SK-N-SH (cell line): ENCODE measurements at places on chromosomes 13 and 19. TPM values are rescaled to one million over a fixed set of nuclear protein-coding genes. Genes with fewer than 3 reads are reported as not detected.

DNA sequence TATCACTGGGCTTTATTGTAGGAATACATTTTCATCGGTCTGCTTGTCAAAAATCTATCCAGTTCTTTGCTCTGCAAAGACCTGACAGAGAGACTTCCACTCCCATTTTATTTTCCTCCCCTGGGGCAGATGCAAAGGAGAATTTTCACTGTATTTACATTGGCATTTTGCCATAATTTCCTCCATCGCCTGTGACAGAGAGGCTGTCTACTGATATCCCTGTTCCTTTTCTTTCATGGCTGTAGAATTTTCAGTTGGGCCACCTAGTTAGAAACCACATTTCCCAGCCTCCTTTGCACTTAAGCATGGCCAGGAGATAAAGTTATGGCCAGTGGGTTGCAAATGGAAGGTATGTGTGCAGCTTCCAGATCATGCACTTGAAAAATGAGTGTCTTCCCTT is 89.3 kb downstream of the NUFIP1 start:
- DNase-seq = peak; percentile 43

DNA sequence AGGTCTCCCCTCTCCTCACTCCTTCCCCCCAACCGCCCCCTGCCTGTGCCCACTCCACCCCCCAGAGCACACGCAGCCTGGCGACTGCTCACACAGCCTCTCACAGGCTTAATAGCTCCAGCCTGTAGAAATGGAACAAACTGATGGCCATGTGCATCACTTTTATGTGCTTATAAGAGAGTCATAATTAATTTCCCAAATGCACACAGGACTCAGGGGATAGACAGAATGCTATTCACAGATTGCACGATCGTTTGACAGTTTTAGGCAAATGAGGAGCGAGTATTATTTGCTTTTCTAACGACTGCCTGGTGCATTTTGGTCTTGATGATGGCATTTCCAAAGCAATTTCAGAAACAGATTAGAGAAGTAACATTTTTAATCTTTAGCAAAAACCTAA is 97.7 kb upstream of the VSTM2B start:
- no peak for DNase-seq

GRCh38 chr13:60139272-60139671 is 24.5 kb downstream of the DIAPH3 start:
- no peak for DNase-seq

DNA sequence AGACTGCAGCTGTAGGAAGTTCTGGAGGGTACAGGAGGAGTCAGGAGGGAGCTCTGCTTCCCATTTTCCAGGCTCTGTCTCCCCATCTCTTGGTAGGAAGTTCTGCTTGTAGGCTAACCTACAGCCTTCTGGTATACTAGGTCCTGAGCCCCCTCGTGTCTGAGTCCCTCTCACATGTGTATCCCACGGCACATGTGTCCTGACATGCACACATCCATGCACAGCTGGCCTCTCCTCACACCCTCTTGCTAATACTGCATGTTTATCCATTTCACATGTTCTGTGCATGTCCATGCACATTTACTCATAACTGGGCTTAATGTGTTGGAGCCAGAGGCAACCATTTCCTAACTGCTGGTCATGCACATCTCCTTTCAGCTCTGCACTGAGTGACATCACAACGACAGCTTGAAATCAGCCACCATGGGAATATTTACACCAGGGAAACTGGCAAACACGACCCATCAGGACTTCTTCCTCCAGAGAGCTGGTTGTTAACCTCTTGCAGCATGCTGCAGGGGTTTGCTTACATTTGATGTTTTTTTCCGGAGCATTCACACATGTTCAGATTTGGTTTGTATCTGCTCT is 3.0 kb downstream of the CD209 start:
- DNase-seq = no peak

DNA sequence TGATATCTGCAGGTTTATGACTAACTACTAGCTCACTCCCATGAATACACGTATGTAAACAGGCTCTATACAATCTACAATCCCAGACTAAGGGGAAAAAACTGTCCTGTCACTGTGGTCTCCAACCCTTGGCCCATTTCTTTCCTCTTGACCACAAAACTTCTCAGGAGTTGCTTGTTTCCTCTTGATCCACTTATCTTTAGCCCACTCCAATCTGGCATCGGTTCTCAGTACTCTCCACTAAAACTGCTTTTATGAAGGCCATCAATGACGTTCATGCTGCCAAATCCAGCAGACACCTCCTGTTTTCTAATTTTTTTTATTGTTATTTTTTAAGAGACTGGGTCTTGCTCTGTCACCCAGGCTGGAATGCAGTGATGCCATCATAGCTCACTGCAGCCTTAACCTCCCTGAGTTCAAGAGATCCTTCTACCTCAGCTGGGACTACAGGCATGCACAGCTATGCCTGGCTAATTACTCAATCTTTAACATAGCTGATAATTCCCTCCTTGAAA is 31.9 kb upstream of the USPL1 start:
- DNase-seq = no peak

- no peak for DNase-seq
Measured at GRCh38 chr13:44305917-44306370, 67.7 kb upstream of the SERP2 start.

GRCh38 chr13:99256283-99256682 is 1.9 kb downstream of the GPR18 start:
- no peak for DNase-seq

GRCh38 chr13:49240017-49240416 is 7.7 kb upstream of the CDADC1 start:
- no peak for DNase-seq

DNA sequence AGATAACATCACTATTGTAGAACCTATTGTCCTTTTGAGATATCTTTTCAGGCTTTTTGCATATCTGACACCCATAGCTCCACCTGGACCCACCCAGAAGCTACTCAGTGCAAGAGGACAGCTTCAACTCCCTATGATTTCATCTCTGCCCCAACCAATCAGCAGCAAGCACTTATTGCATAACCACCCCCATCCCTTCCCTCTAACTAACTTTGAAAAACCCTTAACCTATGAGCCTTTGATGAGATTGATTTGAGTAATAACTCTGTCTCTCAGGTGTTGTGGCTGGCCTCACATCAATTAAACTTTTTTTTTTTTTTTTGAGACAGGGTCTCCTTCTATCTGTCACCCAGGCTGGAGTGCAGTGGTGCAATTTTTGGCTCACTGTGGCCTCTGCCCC is 13.4 kb upstream of the MTRF1 start:
- DNase-seq = no peak

- peak; percentile 9 for DNase-seq
Measured at GRCh38 chr13:41700790-41701310, 243.5 kb downstream of the RGCC start.

- DNase-seq = no peak
Measured at GRCh38 chr13:23081901-23082300, 98.9 kb upstream of the SGCG start.

DNA sequence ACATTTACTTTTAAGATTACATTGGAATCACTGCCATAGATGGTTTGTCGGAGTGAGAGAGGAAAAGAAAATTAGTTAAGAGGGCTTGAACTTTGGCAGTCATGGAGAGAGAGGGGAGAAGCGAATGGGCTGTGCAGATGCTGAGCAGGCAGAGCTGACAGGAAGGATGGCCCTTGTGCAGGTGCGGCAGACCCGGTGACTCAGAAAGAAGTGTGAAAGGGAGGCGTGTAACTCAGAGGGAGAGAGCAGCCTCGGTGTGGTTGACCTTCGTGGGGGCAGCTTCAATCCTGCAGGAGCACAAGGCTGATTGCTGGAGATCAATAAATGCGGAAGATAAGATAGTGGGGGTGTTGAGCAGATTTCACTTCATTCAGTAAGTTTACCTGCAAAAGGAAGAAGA is 76.9 kb downstream of the TNFSF13B start:
- no peak for DNase-seq

Gene SLC5A5
- 0.02 TPM in 2 replicates for polyA plus RNA-seq

Gene TMEM255B
- 10.6 and 14.8 TPM in 2 replicates for polyA plus RNA-seq

Gene GRK1
- 0.08 and 0.12 TPM in 2 replicates for polyA plus RNA-seq

Gene CCL25
- not detected in 2 replicates for polyA plus RNA-seq

Gene TNFRSF19
- polyA plus RNA-seq = 4.6 and 6.8 TPM in 2 replicates

Gene POSTN
- 577 and 1,227 TPM in 2 replicates for polyA plus RNA-seq

Gene SSBP4
- 22.5 and 24.9 TPM in 2 replicates for polyA plus RNA-seq

Gene KCNK6
- 0.26 and 0.29 TPM in 2 replicates for polyA plus RNA-seq

Gene FOXA3
- 0.97 and 1.5 TPM in 2 replicates for polyA plus RNA-seq
